Right lung (tissue), 10 donors: ENCODE measurements at places on chromosomes 6 and 20. TPM values are rescaled to one million over a fixed set of nuclear protein-coding genes. Genes with fewer than 3 reads are reported as not detected.

DNA sequence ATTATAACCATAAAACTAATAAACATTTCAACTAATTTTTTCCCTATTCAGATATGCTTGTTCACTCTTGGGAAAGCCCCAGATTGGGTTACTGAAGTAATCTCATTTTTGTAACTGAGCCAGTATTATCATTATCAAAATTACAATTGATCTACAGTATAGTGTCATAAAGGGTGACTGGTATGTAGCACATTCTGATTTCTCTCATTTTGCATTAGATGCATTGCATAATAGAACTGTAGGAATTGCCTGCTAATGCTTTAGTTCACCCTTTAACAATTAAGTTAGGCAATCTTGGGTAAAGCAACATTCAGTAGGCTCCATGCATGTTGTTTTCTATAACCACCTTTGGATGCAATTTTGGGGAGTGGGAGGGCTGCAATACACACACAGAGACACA is 150.8 kb upstream of the FLRT3 start:
- no peak for DNase-seq

GRCh38 chr20:41534170-41534569 is 84.0 kb downstream of the CHD6 start:
- DNase-seq, result no peak

DNA sequence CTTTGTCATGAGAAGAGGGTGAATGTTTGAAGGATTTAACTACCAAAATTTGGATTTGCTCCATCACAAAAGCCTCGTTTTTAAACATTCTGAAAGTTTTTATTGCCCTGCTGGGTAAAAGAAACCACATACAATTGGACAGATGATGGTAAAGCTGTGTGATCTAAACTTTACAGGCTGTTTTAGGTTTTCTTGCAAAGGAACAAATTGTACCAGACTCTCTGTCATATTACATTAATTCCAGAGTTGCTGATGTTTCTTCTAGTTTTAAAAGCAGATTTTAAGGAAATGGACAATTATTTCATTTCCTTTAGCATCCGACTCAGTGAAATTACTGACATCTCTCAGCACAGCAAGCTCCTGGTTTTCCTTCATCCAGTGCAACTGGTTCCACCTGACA is 53.2 kb downstream of the CRYBG1 start:
- DNase-seq, result no peak

GRCh38 chr6:46507426-46507825 is 16.2 kb upstream of the RCAN2 start:
- no peak for DNase-seq

DNA sequence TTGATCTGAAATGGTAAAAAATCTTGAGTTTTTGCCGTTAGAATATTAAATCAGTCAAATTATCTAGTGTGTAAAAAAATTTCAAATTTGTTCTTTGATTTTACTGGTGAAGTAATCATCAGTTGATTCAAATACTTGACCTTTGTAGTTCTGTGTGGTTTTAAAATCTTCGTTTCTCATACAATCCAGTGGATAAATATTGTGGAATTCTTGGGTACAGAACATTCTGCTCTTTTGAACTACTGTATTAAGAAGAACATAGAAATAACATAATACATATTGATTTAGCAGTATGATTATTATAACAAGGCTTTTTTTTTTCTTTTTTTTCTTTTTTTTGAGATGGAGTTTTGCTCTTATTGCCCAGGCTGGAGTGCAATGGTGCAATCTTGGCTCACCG is 491.8 kb downstream of the CD109 start:
- DNase-seq, result no peak

DNA sequence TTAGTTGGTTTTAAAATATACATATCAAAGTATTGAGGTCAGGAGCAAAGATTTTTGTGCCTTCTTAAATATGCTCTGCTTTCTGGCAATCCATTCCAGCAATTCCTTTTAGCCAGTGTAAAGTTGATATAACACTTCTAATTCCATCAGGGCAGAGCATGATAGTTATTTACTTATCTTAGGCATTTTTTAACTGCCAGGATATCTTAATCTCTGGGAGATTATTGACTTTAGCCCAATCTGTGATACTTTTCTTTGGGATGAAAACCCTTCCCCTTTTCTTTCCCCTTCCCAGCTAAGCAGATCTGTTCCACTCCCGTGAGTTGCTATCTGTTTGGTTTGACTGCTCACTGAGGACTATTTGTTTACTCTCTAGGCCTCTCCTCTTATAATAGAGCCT is 168.7 kb upstream of the RSPO3 start:
- no peak for DNase-seq

GRCh38 chr6:119249319-119249718 is 100.2 kb downstream of the MAN1A1 start:
- DNase-seq, result no peak

DNA sequence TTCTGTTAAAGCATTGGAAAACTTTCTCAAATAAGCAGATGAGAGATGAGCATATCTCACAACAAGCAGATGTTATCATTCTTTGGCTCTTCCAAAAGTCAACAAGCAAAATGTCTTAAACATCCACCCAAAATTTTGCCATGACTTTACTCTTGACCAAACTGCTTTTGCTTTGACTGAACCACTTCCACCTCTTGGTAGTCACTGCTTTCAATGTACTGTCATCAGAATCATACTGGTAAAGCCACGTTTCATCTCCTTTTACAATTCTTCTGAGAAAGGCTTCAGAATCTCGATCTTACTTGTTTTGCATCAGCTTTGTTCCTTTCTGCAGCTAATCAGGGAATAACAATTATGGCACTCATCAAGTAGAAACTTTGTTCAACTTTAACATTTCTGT is 498.5 kb upstream of the GJE1 start:
- DNase-seq, result no peak

GRCh38 chr6:142011156-142011555 is 121.6 kb upstream of the GJE1 start:
- no peak for DNase-seq

- no peak for DNase-seq
These were observed 120.8 kb upstream of the SSTR4 start for GRCh38 chr20:22914291-22914690.

- no peak for DNase-seq
These were observed 20.5 kb downstream of the TSHZ2 start for GRCh38 chr20:52992632-52993031.

- no peak for DNase-seq
These were observed 36.5 kb downstream of the PPP1R16B start for GRCh38 chr20:38842026-38842425.

DNA sequence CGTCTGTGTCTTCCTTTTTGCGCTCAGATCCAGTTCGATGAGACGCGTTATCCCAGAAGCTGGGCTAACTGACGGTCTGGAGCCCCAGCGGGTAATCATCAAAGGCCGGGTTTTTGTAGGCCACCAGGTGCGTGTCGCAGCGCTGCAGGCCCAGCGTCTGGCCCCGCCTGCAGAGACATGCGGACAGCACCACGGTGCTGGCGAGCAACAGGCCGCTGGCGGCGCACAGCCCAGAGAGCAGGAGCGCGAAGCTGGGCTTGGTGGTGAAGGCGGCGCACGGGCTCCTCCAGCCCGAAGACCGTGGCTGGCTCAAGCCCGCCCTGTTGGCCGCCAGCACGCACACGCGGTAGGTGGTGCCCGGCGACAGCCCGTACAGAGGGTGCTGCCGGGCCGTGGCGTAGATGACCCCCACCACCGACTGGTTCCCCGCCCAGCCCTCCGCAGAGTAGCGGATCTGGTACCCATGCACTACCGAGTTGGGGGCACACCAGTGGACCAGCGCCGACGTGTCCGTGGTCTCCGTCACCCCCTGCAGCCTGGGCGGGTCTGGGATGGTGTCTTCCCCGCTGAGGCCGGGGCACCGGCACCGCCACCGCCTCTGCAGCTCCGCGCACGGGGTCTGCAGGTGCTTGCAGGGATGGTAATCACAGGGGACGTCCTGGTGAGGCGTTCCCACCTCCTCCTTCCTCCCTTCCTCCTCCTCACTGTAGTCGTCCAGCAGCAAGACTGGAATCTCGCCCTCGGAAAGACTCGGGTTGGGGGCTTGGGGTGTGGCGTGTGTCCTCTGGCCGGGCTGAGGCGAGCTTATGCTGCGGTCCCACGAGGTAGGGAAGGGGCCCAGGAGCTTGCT is 12.7 kb downstream of the LRRN4 start:
- DNase-seq, result no peak

GRCh38 chr6:138509371-138509770 is 10.1 kb upstream of the NHSL1 start:
- no peak for DNase-seq

DNA sequence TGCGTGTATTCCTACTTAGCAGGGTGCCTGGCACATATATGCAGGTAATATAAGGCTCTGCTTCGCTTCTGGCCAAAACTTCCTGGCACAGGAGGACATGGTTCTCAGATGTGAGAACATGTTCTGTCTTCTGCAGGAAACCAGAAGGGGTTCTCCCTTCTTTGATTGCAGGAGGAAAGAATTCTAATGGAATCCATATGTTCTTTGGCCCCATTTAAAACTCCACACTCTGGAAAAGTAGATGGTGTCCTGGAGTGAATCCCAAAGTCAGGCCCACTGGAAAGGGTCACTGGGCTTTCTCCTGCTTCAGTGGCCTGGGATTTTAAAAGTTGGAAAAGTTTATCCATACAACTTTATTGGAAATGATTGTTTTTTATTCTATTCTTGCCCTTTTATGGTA is 16.4 kb upstream of the CYP24A1 start:
- DNase-seq, result no peak

DNA sequence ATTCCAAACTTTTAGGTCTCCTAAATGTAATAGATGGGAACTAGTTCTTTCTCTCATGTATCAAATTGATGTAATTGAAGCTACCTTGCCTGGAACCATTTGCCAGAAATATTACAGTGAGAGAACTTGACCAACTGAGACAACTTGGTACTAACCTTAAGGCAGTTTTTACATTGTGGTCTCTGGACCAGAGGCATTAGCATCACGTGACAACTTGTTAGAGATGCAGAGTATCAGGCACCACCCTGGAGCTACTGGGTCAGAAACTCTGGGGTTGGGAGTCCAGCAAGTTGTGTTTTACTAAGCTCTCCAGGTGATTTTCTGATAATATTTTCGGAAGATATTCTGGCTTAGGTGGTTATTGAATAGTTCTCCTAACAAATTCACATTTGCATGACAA is 982.1 kb upstream of the SLC35B3 start:
- no peak for DNase-seq

GRCh38 chr6:68642977-68643376 is 7.9 kb downstream of the ADGRB3 start:
- no peak for DNase-seq

DNA sequence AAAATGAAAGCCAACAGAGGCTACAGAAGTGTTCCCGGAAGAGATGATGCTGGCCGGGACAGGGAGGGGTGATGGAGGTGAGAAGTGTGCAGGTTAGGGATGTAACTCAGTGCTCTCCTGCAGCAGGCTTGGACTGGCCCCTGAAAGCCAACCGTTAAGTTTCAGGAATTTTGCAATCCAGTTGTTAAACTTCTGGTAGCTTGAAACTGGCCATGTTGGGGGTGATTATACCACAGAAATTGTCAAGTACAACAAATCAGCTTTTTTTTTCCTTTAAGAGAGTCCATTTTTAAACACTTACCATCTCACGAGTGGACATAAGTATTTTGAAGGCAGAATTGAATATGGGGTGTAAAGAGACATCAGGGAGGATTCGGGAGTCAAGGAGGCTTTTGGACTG is 8.8 kb upstream of the SIRPB1 start:
- no peak for DNase-seq

DNA sequence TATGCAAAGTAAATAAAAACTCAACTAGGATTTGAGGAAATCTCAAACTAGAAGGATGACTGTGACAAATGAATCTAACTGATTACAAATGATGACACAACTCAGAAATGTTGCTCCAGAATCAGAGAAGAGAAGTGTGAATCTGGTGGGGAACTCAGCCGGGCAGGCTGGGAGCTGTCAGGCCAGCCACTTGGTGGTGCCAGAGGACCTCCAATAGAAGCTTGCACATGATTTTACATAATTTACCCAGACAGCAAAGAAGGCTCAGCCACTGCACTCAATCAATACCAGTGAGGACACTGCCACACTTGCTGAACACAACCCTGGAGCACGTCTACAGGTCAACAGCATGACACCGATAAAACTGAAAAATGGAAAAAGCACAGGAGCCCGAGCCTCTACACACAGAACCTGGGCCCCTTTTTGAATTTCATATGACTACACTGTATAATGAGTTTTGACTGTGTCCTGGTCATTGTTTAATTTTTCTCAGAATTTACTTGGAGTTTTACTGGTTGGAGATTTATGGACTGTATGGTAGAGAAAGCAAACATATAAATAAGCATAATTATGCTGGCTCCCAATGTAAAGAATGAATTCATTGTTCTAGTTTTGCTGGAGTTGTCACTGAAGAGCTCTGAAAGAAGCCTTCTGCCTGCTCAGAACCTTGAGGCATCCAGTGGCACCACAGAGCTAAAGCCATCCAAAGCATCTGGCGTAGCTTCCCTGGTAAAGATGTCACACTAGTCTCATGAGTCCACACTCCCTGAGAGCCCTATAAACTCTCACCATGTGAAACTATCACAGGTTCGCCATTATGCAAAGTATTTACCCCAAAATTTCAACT is 296.5 kb downstream of the THBS2 start:
- peak; percentile 61 for DNase-seq

- no peak for DNase-seq
These were observed 33.8 kb upstream of the ECI2 start for GRCh38 chr6:4169028-4169789.

GRCh38 chr20:38985603-38986170 is 23.5 kb downstream of the DHX35 start:
- no peak for DNase-seq

- DNase-seq, result no peak
These were observed 711.8 kb upstream of the MAP3K7 start for GRCh38 chr6:91298543-91299145.

- no peak for DNase-seq
These were observed 222.1 kb upstream of the SULF2 start for GRCh38 chr20:48007351-48007750.

GRCh38 chr6:83597511-83597910 is 85.2 kb downstream of the PRSS35 start:
- no peak for DNase-seq

GRCh38 chr6:21590346-21590745 is 3.2 kb upstream of the SOX4 start:
- DNase-seq, result no peak

The TFAP2D gene
- not detected for polyA plus RNA-seq

The FAM229B gene
- polyA plus RNA-seq, result 38.9 TPM

The BRPF3 gene
- polyA plus RNA-seq, result 47.9 TPM

The MRS2 gene
- 32.0 TPM for polyA plus RNA-seq

The STMND1 gene
- polyA plus RNA-seq, result 4.4 TPM

The MAFB gene
- polyA plus RNA-seq, result 8.7 TPM

The FRS3 gene
- polyA plus RNA-seq, result 6.3 TPM

The MYLK4 gene
- polyA plus RNA-seq, result 1.3 TPM

The PRR18 gene
- polyA plus RNA-seq, result 0.43 TPM

The GINM1 gene
- polyA plus RNA-seq, result 62.6 TPM

The DUSP15 gene
- 11.2 TPM for polyA plus RNA-seq

The TBP gene
- 27.2 TPM for polyA plus RNA-seq

The MCUR1 gene
- 32.3 TPM for polyA plus RNA-seq

The C6orf58 gene
- polyA plus RNA-seq, result 1.8 TPM

The ABCC10 gene
- polyA plus RNA-seq, result 25.5 TPM

The CDH26 gene
- polyA plus RNA-seq, result 2.0 TPM
